ENCODE measurements at places on chromosomes 2 and 18.

GRCh38 chr2:57177176-57177575 is 869.4 kb upstream of the VRK2 start:
- DNase-seq, result no peak

GRCh38 chr18:58541789-58542425 is 87.0 kb downstream of the ALPK2 start:
- no peak for DNase-seq

GRCh38 chr18:58615140-58616132 is 13.5 kb downstream of the ALPK2 start:
- no peak for DNase-seq

GRCh38 chr2:213079756-213080155 is 71.7 kb downstream of the IKZF2 start:
- no peak for DNase-seq

DNA sequence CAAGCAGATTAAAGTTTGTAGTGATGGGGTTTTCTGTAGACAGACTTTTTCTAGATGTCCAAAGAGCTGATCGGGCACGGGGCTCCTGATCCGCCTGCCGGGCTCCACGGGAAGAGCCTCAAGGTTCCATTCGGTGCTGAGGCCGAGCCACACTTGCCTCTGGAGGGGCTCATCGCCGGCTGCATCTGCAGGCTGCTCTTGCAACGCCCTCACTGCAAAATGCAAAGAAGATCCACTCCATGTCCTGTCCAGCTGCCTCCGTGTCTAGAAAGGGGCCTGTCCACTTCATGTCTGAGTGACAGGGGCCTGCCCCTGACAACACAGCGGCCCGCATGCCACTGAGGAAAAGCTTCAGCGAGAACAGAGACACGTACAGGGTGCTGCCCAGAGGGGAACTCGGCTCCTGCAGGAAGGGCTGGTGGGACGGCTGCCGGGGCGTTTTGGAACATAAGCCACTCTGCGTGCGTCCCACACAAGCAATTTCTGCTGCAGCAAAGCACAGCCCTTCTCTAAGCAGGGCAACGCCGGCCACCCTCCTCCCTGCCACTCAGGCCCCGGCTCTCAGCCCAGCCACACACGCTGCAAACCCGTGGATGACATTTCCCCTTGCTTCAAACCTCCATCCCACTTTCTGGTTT is 53.6 kb upstream of the CTDP1 start:
- no peak for DNase-seq

- DNase-seq, result no peak
Measured at GRCh38 chr2:119649364-119649917, 29.6 kb upstream of the TMEM177 start.

DNA sequence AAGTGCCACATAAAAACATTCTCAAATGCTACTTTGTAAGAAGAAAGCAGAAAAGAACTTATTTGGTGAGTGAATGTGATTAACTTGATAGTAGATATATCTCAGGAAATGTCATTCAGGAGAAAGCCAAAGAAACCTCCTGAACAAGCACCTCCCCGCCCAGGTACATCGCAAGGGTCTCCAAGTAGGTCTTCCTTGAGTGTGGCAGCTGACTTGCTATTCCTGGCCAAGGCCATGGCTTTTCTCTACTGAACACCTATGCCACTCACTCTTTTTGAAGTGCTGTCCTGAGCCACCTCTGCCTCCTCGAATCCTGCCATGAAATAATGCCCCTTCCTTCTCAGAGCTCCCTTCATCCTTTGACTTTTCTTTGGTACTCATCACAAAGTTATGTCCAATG is 54.0 kb downstream of the NDUFA10 start:
- no peak for DNase-seq

GRCh38 chr2:135980434-135981079 is 4.9 kb downstream of the DARS1 start:
- DNase-seq, result no peak

DNA sequence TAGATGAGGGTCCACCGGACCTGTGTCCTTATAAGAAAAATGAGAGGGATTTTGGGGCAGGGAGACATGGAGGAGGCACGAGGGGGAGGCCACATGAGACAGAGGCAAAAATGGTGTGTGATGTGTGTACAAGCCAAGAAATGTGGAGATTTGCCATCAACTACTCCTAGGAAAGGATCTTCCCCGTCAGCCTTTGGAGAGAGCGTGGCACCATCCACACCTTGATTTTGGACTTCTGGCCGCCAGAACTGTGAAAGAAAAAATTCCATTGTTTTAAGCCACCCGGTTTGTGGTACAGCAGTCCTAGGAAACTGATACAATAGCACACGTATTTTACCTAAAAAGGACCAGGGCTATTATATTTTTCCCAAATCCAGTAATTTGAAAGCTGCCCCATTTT is 829.0 kb upstream of the SALL3 start:
- no peak for DNase-seq

GRCh38 chr2:213189001-213189899 is 37.8 kb upstream of the IKZF2 start:
- DNase-seq, result peak; percentile 72

GRCh38 chr2:127261804-127262406 is 32.0 kb downstream of the ERCC3 start:
- DNase-seq, result no peak

- no peak for DNase-seq
Measured at GRCh38 chr18:78376046-78376445, 603.6 kb upstream of the SALL3 start.

- no peak for DNase-seq
Measured at GRCh38 chr2:205115511-205115910, 566.8 kb upstream of the NRP2 start.

All from NCI-H2227 treated with DMSO at 0.1 percent for 48 hours (cell line).